Epithelial cell of alveolus of lung (primary cell): ENCODE measurements at places on chromosomes 3 and 15. TPM values are rescaled to one million over a fixed set of nuclear protein-coding genes. Genes with fewer than 3 reads are reported as not detected.

Gene MYRIP
- total RNA-seq, result 0.24 TPM in 1 of 2 replicates, not detected in the other

Gene CFAP100
- not detected in 2 replicates for total RNA-seq

Gene CPA3
- not detected in 2 replicates for total RNA-seq

Gene FANCD2OS
- total RNA-seq, result not detected in 2 replicates

Gene SLC9C1
- total RNA-seq, result 0.26 TPM in 1 of 2 replicates, not detected in the other

Gene MST1R
- total RNA-seq, result 0.52 and 3.1 TPM in 2 replicates

Gene EHD4
- 5.7 and 44.1 TPM in 2 replicates for total RNA-seq

Gene CPN2
- total RNA-seq, result not detected in 2 replicates

Gene IQCF5
- total RNA-seq, result not detected in 2 replicates

Gene PLA2G4E
- not detected in 2 replicates for total RNA-seq

Gene HEXA
- 96.6 and 148 TPM in 2 replicates for total RNA-seq

Gene COL6A6
- total RNA-seq, result under 0.01 TPM in 1 of 2 replicates, not detected in the other

Gene GPR27
- total RNA-seq, result not detected in 2 replicates

Gene TTLL13
- 0.08 TPM in 1 of 2 replicates, not detected in the other for total RNA-seq

Gene SST
- total RNA-seq, result not detected in 2 replicates

Gene IGF2BP2
- 50.7 and 61.2 TPM in 2 replicates for total RNA-seq

Gene ADGRG7
- total RNA-seq, result not detected in 2 replicates

Gene KCNH8
- total RNA-seq, result not detected in 2 replicates

Gene GRK7
- under 0.01 TPM in 1 of 2 replicates, not detected in the other for total RNA-seq
